Pancreas (tissue), 10 donors: ENCODE measurements at places on chromosomes 7 and 10. TPM values are rescaled to one million over a fixed set of nuclear protein-coding genes. Genes with fewer than 3 reads are reported as not detected.

DNA sequence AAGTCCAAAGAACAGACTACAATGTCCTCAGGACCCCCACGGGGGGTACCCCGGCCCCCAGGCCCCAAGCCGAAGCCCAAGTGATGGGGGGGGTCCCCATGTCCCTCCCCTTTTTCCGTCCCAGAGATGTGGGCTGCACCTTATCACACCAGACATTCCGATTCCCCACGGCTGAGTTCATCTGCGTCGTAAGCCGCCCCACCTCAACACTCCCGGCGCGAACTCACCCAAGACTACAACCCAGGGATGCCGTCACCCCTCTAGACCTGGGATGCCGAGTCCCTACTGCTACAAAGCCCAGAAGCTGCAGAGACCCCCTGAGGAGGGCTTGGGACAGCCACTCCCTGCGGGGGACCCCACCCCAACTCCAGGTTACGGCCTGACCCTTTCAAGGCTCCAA, 14.5 kb downstream of the PDGFA start:
- H3K27me3 ChIP-seq, result no peaks in the 10 kb centered on the region
- DNase-seq, result peak; percentile 61
- no peak overlapping the region for H3K4me3 ChIP-seq
- peaks cover 28% of the 10 kb centered on the region for H3K4me1 ChIP-seq
- no peaks in the 10 kb centered on the region for H3K36me3 ChIP-seq

GRCh38 chr10:69317175-69317604, 38.9 kb downstream of the HK1 start:
- H3K4me1 ChIP-seq, result peaks cover 4% of the 10 kb centered on the region
- H3K4me3 ChIP-seq, result no peak overlapping the region
- no peaks in the 10 kb centered on the region for H3K27me3 ChIP-seq
- H3K27ac ChIP-seq, result peak overlapping the region; percentile 81
- DNase-seq, result no peak

MEOX2 gene
- total RNA-seq, result 2.9 TPM

GRCh38 chr7:123581162-123581459, 20.5 kb upstream of the ASB15 start:
- H3K4me1 ChIP-seq, result no peaks in the 10 kb centered on the region
- H3K27me3 ChIP-seq, result no peaks in the 10 kb centered on the region
- no peak overlapping the region for H3K4me3 ChIP-seq

- H3K4me3 ChIP-seq, result no peak overlapping the region
- DNase-seq, result peak; percentile 23
- peaks cover 73% of the 10 kb centered on the region for H3K36me3 ChIP-seq
- H3K27me3 ChIP-seq, result no peaks in the 10 kb centered on the region
- peak overlapping the region; percentile 71 for H3K27ac ChIP-seq
- peaks cover 16% of the 10 kb centered on the region for H3K4me1 ChIP-seq
These were observed 7.9 kb downstream of the EDRF1 start for GRCh38 chr10:125727436-125727835.
